ENCODE measurements at places on chromosomes 7 and 10.

DNA sequence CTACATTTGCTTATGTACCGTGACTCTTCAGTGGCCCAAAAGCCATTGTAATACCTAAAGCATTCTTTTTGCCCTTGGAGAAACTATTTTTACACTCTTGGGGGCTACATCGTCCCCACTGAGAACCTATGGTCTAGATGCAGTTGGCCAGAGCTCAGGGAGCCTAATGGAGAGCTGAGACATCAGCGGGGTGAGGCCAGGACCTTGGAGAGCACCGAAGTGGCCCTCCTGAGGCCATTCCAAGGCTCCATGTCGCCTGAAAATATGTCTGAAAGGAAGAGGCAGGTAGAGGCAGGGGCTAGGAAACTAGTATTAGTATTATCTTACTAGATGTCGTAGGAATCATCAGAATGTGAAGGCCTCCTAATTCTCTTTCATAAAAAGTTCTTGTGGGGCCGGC is 4.9 kb downstream of the PKD2L1 start:
- DNase-seq = no peak

DNA sequence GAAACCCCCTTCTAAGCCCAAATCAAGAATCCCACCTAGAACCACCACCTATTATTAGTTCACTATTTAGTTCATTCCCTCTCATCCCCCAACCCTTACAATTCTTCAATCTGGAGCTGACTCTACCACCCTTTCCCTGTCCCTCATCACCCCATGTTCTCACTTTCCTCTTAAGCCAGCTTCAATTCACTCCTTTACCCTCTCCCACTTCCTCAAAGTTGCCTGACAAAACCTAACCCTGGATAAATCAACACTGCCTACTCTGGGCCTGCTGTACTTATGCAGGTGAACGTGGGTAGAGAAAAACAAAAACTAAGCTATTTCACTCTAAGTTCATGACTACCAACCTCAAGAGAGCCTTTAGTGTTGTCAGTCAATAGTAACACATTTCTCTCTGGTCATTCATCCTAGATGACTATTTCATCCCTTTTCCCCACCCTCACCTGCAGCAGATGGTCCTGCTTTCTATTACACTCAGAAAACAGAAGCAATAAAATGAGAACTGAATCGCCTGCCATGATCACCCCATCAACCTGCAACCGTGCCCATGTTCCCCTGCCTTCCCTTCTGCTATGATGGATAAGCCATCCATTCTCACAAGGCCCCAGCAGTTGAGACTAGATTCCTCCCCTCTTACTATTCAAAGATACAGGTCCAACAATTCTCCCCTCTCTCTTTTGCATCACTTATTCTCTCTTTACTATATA is 52.6 kb downstream of the ARHGAP21 start:
- DNase-seq = no peak

DNA sequence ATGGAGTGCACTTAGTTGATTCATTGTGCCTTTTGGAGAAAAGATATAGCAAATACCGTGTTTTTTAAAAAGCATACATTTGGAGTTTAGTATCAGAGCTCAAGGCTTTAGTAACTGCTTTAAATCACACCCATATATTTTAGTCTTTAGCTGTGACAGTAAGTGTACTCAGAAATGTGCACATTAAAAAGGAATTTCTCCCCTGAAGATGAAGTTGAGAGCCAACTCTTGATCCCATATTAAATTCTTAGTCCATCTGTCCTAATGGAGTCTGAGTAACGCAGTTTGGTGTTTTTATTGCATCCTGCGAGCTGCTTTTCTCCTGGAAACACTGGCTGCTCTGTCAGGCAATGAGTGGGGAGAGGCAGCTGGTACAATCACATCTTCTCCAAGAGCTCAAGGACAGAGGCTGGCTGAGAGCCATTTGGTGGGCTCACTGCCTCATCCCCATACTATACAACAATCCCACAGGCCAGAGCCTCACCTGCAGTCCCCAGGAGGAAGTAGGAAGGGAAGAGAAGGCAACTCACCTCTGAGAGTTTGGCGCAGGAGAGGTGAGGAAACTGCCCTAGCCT is 473.6 kb upstream of the C7orf33 start:
- no peak for DNase-seq

GRCh38 chr7:17247357-17247756 is 51.1 kb upstream of the AHR start:
- no peak for DNase-seq

GRCh38 chr7:151704960-151705635 is 171.8 kb downstream of the PRKAG2 start:
- no peak for DNase-seq

- peak; percentile 17 for DNase-seq
Observed at GRCh38 chr10:5461203-5461588, 38.2 kb downstream of the CALML5 start.

DNA sequence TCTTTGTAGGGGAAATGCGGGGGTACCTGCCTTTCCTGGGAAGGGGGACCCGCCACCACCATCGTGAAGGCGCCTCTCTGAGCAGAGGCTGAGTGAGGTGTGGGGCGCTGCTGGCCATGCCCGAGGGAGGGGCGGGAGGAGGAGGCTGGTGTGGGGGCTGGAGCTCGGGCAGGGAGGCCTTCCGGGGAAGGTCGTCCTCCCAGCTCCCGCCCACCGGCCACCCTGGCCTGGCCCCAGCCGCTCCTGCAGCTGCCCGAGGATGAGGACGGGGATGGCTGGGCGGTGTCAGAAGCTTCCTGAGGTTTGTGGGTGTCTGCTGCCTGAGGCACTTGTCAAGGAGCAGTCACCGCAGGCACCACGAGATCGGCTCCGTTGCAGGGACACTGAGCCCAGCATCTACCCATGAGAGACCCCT is 11.4 kb downstream of the PWWP2B start:
- peak; percentile 80 for DNase-seq

DNA sequence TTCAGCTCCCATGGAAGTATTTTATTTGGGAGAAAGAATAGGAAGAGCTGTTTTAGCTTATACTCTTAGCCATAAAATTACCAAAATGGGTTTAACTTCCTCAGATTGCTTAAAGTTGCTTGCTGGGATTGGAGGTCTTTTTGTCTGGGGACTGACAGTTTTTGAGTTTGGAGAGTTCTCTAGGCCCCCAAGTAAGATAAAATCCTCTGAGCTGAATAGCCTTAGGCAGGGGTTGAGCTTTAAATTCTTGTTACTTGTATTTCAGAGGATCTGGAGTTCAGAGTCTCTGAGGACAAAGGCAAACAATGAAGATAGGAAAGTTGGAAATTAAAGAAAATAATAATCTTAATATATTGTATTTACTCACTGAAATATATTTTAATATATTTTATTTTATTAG is 294.4 kb upstream of the DKK1 start:
- DNase-seq = no peak

DNA sequence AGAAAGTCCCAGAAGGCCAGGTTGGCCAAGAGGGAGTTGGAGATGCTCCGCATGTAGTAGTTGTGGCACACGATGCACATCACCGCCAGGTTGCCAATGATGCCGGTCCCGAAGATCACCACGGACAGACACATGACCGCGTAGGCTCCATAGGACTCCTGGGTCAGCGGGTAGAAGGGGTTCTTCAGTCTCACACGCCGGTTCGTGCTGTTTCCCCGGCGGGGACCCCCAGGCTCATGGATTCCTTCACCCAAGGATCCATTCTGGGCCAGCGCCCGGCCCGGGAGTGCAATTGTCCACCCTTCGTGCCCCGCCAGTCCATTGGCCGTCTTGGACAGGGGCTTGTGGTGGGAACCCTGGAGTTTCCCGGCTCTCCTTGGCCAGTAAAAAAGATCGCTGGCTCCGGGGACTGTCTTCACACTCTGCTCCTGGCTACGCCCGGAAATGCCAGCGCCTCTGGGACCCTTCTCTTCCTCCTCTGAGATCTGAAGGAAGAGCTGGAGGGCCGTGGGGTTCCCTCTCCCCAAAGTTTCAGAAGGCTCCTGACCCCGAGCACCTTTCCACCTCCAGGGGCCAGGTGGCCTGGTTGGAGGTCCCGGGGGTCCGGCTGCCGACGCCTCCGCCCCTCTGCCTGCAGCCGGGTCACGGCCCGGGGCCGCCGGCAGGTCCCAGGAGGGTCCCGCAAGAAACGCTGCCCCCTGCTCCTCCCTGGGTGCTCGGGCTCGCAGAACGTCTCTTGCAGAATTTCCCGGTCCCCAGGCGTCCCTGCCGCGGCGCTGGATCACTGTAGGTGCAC is 1.3 kb downstream of the GPR37 start:
- peak; percentile 3 for DNase-seq

- DNase-seq = no peak
Observed at GRCh38 chr10:34696423-34696822, 118.7 kb downstream of the PARD3 start.

DNA sequence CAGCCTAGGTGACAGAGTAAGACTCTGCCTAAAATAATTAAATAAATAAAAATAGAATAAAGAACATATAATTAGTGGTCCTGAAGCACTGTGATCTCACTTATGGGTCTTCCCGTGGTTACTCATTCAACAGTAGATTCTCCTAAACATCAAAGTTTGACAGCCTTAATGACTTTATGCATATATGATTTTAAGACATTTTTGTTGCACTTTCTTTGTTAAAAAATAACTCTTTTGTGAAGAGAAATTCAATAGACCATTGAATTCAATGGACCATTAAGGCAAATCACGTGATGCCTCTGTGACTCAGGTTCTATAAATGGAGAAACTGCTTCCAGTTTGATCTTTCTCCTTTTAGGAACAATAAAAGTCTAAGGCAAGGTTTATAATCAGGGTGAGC is 59.6 kb downstream of the ATOH7 start:
- DNase-seq = no peak

- DNase-seq = peak; percentile 44
Observed at GRCh38 chr10:72292223-72292691, 18.5 kb downstream of the DDIT4 start.

DNA sequence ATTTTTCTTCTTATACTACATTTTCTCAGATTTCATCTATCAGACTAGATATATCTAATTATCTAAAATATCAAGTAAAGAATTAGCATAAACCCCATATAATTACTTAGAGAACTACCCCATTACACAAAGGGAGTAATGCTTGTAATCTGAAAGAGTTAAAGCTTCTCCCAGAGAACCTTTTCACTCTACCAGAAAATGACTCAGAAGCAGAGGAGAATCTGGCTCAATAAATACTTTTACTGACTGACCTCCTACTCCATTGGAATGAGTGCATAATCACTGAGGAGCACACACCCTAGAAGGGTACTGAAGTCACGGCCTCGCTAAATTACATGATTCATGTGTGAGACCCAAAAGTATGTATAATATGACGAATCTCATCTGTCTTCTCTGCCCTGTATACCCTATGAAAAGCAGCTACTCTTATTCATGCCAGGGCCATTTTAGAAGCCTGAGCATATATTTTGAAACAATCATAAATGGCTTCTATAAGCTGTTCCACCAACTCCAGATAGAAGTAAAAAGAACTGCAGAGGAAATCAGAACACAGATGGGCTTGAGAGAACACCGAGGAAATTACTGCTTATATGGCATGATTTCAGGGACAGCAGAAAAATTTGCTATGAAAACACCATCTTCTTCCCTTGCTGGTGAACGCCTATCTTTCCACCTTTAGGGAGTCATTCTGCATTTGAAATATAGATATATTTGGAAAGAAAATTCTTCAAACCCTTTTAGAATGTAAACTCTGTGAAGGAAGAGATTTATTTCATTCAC is 32.7 kb downstream of the DNMBP start:
- no peak for DNase-seq

All from left colon (tissue), 2 donors.